Amniotic stem cell (primary cell): ENCODE measurements at places on chromosomes 2 and 18.

DNA sequence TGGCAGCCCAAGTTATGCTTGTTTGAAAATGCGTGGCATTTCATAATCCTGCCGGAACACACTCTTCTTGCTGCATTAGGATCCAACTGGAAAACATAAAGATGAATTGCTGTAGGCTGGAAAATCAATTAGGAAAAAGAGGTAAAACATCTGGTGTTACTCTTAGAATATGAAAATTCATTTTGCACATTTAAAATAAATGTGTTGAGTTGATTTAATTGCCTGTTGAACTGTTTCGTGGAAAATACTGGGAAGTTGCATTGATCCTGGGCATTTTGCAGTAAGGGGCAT, 4.1 kb downstream of the RHOB start:
- no peak for DNase-seq

- no peak for DNase-seq
Observed at GRCh38 chr2:236782938-236783337, 213.3 kb downstream of the ACKR3 start.

DNA sequence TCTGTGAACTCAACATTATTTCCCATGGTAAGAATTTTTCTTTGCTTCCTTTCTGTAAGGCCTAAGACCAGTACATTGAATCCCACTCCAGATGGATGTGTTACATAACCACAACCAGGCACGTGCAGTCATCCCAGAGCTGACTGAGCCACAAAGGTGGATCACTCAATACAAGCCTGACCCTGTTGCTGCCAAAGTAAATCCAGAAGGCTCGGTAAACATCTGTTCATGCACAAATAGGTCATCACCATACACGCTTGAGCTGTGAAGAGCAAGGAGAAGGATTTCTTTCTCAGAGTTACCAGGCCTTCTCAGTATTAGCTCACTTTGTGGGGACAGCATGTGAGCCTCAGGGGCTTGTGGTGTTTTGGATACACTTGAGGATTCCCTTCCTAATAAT, 791.4 kb upstream of the FANCL start:
- DNase-seq = no peak

GRCh38 chr2:145547620-145548019, 1027.7 kb upstream of the ZEB2 start:
- no peak for DNase-seq
